NCI-H2081 (cell line): ENCODE measurements at places on chromosomes 13 and 19.

DNA sequence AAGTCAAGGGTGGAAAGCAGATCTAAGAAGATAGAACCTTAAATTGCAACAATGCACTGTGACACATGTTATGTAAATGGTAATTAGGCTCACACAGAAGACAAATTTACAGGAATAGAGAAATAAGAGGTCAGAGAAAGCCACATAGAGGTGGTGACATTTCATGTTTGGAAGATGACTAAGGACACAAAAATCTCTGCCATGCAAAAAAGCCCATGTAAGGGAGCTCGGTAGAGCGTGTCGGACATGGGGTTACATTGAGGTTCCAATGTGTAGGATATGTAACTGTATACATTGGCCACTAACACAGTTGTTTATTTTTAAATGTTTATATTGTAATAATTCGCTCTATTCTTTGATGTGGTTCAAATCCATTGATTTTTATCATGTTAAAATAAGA lies 33.7 kb downstream of the SUGT1 start:
- no peak for DNase-seq

GRCh38 chr13:44436589-44437337 lies 63.1 kb downstream of the SERP2 start:
- peak; percentile 91 for DNase-seq

DNA sequence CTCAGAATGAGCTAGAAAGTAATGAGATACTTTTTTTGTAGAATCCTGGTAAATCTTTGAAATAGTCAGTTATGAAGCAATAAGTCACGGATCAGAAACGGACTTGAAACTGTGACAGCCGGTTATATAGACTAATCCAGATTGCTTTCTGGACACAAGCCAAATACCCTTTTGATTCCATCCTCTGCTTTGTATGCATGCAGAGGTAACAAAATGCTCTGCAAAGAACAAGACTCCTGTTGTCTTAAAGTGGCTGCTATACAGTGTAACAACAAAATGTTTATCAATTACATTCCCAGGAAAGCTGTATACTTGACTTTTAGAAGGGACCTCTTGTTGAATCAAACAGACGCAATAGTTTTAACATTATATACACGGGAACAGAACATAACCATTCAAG lies 66.5 kb upstream of the STARD13 start:
- no peak for DNase-seq

- no peak for DNase-seq
These were observed 5.0 kb downstream of the RDH8 start for GRCh38 chr19:10018263-10018662.

- no peak for DNase-seq
These were observed at the start of gene SYDE1 for GRCh38 chr19:15107061-15108010. Gene SYDE1, plus strand, starts transcription at chr19:15107401. Its CDS starts 33 bp downstream, at chr19:15107434.

GRCh38 chr19:7550987-7551761 lies 15.7 kb downstream of the PNPLA6 start:
- peak; percentile 22 for DNase-seq

GRCh38 chr19:7497292-7497691 lies 8.5 kb upstream of the PEX11G start:
- DNase-seq = no peak

DNA sequence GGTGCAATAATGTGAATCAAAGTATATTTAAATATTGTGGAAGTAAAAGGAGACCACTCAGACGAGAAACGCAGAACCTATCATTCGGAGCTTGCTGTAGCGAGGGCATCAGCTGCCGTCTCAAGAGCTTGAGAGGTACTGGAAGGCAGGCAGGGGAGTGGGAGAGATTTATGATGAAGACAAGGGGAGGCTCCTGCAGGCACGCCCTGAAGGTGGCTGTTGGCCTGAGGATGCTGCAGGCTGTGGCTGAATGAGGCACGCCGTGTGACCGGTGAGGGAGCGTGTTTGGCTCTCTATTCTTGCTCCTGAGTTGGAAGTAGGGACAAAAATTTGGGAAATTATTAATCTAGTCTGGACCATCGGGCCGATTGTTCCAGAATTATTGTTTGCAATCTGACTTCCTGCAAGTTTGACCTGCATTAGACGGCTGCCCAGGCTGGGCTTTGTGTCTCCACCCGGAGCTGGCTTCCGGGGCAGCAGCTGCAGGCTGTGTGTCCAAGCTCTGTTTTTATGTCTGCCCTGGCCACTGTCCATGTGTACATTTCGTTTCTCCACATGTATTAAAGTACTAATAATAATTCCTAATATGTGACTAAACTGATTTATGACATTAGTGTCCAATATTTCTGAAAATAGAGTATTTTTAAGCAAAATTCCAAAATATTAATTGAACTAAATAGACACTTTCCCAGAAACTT lies 91.1 kb upstream of the ANKRD10 start:
- no peak for DNase-seq

GRCh38 chr19:27758626-27759505 lies 1454.1 kb downstream of the UQCRFS1 start:
- DNase-seq = no peak

DNA sequence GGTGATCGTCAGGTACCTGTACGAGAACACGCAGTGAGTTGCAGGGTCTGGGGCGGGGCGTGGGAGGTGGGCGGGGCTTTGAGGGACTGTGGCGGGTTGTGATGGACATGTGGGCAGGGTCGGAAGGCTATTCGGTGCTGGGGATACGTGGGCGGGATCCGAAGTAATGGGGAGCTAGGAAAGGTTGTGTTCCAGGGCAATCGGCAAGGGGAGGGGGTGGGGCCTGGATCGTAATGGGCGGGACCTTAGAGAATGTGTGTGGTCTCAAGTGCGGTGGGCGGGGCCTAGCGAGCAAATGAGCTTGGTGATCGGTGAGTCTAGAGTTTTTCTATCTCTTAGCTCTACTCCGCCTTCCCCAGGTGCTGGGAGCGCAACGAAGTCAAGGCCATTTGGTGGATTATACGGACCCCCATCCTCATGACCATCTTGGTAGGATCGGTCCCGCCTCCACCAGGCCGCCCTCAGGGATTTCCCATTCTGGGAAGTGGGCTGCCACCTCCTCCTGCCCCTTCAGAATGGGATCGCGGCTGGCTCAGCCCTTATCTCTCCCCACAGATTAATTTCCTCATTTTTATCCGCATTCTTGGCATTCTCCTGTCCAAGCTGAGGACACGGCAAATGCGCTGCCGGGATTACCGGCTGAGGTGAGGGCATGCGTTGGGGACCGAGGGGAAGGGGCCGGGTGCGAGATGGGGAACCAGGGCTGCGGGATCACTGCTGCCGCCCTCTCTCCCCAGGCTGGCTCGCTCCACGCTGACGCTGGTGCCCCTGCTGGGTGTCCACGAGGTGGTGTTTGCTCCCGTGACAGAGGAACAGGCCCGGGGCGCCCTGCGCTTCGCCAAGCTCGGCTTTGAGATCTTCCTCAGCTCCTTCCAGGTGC lies 9.6 kb downstream of the GIPR start:
- DNase-seq = peak; percentile 59

DNA sequence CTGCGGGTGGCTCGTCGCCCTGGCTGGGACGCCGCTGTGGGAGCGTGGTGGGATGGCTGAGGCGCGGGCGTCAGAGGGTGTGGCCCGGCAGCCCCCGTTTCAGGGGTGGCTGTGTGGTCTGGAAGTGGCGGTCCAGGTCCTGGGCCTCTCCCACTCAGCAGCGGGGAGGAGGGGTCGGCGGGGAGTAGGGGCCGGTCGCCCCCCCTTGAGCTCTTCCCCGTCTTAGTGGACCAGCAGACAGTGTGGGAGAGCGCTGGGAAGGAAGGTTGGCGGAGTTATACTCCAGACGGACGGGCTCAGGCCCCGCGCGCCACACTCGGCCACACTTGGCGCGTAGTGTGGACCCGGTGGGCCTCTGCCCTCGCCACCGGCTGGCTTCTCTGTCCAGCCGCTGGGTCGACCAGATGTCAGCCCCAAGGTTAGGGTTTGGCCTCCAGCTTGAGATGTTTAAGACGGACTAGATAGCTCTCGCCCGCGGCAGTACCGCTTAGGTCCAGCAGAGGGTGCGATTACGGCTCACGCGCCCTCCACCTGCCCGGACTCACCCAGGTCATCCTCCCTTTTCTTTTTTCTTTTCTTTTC lies 21.7 kb upstream of the ZNF429 start:
- DNase-seq = no peak

DNA sequence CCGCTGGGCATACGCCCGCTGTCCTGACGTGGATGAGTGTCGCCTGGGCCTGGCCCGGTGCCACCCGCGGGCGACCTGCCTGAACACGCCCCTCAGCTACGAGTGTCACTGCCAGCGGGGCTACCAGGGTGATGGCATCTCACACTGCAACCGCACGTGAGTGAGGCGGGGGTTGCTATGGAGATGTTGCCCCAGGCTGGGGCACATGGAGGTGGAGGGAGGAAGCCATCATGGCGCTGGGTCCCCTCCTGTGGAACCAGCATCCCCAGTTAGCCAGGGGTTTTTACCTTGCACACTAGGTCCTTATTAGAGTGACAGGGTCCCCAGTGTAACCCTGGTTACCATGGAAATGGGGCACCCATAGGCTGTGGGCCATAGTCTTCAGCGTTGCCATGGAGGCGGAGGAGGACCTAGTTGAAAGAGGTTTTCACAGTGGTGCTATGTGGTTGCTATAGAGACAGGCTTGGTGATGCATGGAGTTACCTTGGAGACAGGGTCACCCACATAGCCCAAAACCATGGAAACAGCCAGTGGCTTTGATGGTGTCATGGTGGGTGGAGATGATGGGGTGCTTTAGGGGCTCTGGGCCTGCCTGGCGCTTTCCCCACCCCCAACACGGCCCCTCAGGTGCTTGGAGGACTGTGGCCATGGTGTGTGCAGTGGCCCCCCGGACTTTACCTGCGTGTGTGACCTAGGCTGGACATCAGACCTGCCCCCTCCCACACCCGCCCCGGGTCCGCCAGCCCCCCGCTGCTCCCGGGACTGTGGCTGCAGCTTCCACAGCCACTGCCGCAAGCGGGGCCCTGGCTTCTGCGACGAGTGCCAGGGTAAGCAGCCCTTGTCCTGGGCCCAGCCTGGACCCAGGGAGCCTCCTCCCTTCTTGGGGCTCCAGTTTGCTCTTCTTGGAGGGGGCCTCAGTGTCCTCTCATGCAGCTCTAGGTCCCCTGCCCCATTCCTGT lies 27.1 kb downstream of the MEGF8 start:
- DNase-seq = peak; percentile 49

- DNase-seq = no peak
These were observed 28.2 kb upstream of the TMEM255B start for GRCh38 chr13:113730831-113731191.

DNA sequence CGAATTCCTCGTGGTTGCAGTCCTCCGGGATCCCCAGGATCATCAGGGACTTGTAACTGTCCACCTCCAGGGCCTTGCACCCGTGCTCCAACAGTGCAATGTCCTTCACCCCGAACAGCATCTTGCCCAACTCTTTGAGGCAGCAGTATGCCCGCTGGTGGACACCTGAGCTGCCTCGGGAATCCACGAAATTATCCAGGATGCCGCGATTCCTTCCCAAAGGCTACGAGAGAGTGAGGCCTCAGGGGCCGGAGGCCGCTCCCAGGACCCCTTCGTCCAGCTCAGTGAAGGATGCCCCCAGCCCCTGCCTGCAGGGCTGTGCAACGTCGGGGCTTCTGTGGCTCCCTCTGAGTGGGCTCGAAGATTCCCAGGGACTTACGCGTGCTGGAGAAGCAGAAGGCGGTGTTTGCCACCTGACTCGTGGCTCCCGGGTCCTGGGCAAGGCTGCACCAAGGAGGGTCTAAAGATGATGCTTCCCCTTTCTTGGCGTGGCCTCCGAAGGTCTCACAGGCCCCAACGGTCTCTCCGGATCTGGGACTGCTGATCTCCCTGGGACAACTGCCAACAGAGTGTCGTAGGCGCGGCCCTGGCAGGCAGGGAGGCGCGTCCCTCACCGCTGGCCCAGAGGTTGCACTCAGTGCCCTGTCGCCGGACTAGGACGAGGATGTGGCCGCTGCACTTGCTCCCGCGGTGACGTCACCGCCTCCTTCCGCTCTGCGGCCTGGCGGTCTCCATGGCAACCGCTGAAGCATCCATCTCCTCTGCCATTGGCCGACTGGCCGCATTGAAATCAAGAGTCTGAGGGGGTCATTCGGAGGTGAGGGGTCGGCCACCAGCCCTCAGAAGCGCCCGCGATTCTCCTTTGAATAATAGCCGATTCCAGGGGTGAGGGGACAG lies at the start of gene PNMA8C:
TSS of gene PNMA8C (minus strand) at position 698 of the 897 bp plus-strand sequence. CDS start at position 121, 577 bp downstream.
- no peak for DNase-seq

DNA sequence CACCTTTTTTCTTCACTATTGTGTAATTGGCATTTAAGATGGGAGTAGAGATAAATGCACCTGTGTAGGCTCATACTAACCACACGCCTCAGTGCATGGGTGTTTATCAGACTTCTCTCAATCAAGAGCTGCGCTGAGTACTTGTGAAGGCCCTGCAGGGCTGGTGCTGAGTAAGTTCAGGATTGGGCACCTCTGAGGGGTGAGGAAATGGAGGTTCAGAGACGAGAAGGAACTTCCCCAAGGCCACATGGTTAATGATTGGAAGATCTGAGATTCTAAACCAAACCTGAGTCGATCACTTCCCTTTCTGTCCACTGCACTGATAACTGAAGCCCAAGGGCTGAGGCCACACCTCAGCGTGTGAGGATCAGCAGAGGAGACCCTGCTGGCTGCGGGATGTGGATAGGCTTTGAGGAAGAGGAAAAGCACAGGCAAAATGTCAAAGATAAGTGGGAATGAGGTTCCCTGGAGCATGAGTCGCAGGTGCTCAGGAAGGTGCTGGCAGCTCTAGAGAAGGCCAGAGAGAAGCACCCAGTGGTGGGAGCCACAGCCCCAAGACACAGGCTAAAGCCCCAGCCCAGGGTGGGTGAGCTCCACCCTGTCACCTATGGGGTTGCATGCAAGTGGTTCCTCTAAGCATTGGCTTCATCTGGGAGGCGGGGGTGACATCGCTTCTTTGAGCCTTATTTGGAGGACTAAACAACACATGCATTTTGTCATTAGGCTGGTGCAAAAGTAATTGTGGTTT lies 32.3 kb upstream of the GJB6 start:
- no peak for DNase-seq

DNA sequence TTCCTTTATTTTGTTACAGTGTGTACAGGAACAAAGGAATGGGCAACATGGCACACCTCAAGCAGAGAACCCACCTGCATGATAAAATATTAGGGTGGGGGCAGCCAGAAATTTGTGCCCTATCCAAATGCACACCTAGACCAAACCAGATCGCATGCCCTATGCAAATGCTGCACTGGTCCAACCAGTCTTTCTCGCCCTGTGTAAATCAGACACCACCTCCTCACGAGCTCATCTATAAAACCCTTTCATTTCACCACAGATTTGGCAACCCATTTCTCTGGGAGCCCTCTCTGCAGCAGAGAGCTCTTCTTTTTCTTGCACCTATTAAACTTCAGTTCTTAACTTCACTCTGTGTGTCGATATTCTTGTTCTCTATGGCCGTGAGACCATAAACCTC lies 1559.2 kb downstream of the SLITRK1 start:
- no peak for DNase-seq

- no peak for DNase-seq
These were observed 2.1 kb upstream of the UTP14C start for GRCh38 chr13:52022356-52022755.
